Body of pancreas (tissue), 4 donors: ENCODE measurements at places on chromosomes 3 and 15. TPM values are rescaled to one million over a fixed set of nuclear protein-coding genes. Genes with fewer than 3 reads are reported as not detected.

DNA sequence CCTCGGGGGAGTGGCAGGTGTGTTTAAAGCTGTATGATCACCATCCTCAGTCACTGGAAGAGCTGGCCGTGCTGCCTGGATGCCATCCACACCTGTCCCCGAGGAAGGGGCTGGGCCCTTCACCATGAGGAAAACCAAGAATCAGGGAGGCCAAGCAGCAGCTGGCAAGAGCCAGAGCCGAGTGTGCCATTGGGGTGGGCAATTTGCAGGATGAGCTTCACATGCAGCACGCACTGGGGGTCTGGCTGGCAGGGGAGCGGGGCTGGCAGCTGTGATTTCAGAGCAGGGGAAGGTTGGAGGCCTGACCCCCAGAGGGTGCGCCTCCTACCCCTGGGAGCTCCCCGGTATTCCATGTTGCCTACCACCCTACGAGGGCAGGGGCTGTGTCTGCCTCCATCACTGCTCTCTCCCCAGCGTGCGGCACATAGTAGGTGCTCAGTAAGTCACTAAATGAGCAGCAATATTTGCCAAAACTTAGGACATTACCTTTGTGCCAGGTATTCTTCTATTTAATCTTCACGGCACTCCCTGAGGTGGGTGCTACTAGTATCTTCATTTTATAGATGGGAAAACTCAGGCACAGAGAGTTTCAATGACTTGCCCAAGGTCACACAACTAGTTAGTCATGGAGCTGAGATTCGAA is 30.3 kb upstream of the IQSEC1 start:
- no peak for DNase-seq

GRCh38 chr15:81023483-81024264 is 23.0 kb downstream of the TLNRD1 start:
- DNase-seq, result peak; percentile 69

GRCh38 chr15:54840621-54841398 is 355.9 kb downstream of the RSL24D1 start:
- no peak for DNase-seq

SNTN gene
- not detected for total RNA-seq

- no peak for DNase-seq
Observed at GRCh38 chr15:56325186-56325585, 40.0 kb upstream of the TEX9 start.

GRCh38 chr3:49158792-49159191 is 7.3 kb downstream of the CCDC71 start:
- no peak for DNase-seq
